GM12878 (cell line): ENCODE measurements at places on chromosomes 4 and X.

GRCh38 chr4:110211007-110211769 is 12.8 kb upstream of the ELOVL6 start:
- DNase-seq, result no peak

GRCh38 chr4:107900508-107900907 is 30.8 kb upstream of the CYP2U1 start:
- no peak for DNase-seq

DNA sequence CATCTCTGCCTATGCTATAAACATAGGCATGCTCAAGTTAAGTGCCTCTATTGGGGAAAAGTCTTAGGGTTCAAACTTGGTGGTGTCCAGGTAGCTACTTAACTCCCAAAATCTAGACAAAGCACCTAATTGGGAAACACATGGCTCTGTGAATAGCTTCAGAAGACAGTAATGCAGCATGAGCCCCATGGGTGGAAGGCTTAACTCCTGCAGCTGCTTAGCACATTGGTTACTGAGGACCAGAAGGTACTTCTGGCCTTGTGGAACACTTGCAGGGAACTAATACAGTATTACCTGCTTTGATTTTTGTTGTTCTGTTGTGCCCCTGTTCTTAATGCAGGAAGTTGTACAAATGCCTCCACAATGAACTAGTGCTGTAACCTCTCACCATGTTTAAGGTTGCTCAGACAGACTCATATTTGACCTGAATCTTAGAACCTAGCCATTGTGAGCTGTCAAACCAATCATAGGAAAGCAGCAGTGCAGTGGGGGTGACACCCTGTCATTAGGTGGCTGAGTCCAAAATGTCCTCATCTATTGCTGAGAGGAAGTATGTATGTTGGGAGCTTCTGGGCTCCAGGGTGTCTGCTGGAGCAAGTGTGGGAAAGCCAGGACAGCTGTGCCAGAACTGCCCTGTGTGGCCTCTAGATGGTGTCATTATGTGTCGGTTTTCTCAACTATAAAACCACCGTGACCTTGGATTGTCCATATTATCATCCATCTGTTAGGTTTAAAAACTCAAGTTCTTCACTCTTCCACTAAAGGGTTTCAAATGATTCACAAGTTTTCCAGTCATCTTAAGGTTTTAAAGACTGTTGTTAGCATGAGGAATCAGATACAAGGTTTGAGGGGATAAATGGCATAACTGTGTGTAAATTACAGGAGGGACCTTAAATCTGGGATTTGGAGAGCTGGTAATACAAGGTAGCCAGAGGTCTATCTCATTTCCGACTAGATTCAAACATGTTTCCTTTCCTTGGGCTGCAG is 69.9 kb upstream of the WDR1 start:
- DNase-seq, result no peak

DNA sequence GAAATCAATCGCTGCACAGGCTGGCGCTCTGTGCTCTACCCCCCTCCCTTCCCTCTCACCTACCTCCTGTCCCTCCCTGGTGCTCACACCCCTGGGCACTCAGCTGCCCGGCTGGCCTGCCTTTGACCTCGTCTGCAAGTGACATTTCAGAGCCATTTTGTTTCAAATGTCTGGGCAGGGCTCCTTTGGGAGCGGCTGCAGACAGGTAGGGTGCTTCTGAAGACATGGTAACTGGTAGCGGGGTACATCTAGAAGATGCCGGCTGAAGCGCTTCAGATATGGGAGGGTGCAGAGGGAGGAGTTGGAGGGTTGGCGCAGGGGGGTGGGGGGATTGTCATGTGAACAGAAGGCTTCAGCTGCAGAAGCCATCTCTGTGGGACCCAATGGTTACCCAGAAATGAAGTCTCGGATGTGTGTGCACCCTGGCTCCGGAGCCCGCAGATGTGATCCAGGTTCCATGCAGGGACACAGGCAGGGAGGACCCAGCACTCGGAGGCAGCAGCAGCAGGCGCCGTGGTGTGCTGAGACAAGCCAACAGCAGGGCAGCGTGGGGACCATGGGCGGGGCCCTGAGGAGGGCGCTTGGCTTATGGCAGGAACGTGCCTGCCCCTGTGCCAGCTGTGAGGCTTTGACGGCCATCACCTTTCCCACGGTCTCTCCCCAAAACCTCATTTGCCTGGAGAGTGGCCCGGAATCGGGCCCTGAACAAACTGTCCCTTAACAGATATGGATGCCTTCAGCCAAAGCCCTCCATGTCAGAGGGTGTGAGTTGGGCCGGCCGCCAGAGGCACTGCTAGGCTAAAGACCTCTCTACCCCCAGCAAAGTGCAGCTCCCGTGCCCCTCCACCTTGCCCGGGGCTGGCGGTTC is 7.6 kb upstream of the DUSP9 start:
- DNase-seq, result no peak

- no peak for DNase-seq
Measured at GRCh38 chr4:81459228-81459627, 12.5 kb downstream of the RASGEF1B start.

DNA sequence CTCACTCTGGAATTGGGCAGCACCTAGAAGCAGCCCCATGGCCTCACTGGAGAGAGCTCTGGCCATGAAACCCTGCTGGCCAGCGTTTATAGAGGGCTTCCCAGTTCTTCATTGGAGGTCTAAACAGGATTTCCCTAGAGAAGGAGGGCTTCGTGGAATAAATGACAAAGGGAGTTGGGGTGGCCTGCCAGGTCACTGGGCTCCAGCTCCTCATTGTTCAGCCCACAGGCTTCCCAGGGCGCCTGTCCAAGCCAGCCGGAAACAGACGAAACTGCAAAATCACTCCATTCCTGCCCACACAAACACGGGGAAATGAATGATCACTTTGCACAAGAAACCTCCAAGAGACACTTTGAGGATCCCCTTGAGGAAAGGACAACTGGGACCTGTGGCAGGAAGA is 189.7 kb downstream of the TSPAN5 start:
- DNase-seq, result no peak

GRCh38 chr4:148366251-148366650 is 76.0 kb downstream of the NR3C2 start:
- no peak for DNase-seq

DNA sequence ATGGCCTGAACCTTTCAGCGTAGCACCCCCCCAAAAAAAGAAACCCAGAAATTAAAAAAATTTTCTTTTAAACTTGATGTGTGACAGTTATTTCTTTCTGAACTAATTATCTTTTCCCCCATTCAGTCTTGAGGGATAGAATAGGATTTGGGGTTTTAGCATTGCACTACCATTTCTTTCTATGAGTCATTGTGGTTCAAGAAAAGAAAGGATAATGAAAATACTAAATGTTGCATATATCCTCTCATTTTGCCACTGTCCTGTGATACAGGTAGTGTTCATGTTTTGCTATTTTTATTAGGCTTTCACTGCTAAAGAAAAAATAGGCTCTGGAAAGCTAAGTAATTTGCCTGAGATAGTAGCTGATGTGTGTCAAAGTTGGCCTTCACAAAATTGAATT is 39.4 kb upstream of the DCK start:
- DNase-seq, result no peak

GRCh38 chr4:129455482-129455881 is 359.5 kb downstream of the C4orf33 start:
- DNase-seq, result no peak

GRCh38 chr4:65071564-65071963 is 598.7 kb downstream of the EPHA5 start:
- DNase-seq, result no peak

- DNase-seq, result no peak
Measured at GRCh38 chr4:15158406-15159091, 156.3 kb downstream of the CPEB2 start.

GRCh38 chr4:169418846-169419245 is 148.1 kb upstream of the SH3RF1 start:
- no peak for DNase-seq

GRCh38 chr4:110348711-110349383 is 127.1 kb upstream of the ENPEP start:
- no peak for DNase-seq
